ENCODE measurements at places on chromosomes 16 and 17. TPM values are rescaled to one million over a fixed set of nuclear protein-coding genes. Genes with fewer than 3 reads are reported as not detected.

OXLD1 gene
- total RNA-seq = 23.9 TPM

VAT1L gene
- total RNA-seq = 6.8 TPM

CNGB1 gene
- 0.27 TPM for total RNA-seq

TBX4 gene
- 54.2 TPM for total RNA-seq

CTF1 gene
- total RNA-seq = 10.3 TPM

All from mesothelial cell of epicardium (in vitro differentiated cells).